ENCODE measurements at places on chromosomes 3 and 15. TPM values are rescaled to one million over a fixed set of nuclear protein-coding genes. Genes with fewer than 3 reads are reported as not detected.

DNA sequence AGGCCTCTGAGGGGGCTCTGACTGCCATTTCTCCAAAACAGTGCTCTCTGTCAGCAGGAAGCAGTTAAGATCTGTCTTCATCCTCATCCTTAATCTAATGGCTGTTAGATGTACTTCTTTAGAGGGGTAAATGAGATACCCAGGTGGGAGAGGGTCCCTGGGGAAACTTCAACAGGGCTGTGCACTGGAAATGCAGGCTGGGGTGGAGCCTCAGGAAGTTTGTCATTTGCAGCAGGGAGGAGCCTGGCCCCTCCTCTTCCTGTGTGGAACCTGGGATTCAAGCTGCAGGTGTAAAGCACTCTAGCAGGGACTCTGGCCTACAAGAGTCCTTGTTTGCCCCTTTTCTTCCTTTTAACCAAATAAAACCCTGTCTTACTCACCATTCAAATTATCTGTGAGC, 1173.6 kb downstream of the OTOL1 start:
- no peak for DNase-seq

The RHCG gene
- not detected for total RNA-seq

The C2CD4B gene
- 2.5 TPM for total RNA-seq

The C3orf49 gene
- not detected for total RNA-seq

The GNAT1 gene
- total RNA-seq: not detected

DNA sequence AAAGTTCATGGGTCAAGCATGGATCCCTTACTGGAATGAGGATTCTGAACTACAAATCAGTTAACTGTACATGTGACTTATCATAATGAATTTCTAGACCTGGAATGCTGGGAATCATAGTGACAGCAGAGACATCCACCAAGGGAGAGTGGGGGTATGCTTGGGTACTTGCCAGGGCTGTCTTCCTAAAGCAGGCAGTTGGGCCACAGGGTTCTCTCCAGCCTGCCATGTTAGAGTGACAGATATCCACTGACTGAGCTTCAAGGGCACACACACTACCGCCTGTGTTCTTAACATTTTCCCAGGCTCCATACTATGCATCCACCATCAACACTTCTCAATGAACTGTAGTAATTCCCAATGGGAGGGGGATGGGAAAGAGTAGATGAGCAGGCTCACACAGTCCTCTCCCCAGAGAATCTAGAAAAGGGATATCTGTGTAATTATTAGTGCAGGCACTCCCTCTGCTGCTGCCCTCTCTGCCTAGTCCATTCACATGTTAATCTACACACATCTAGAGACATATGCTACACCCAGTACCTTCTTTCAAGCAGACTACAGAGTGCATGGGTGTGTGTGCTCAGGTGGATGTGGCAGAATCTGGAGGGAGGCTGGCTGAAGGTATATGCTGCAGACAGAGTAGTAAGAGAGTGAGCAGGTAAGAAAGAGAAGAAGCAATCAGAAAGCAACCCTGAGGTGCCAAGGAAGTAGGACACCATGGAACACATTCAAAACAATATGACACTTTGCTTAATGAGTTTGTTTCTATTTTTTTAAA, 3.7 kb downstream of the FSTL1 start:
- no peak for DNase-seq

The KNG1 gene
- total RNA-seq: 0.62 TPM

GRCh38 chr3:72246685-72247084, 461.7 kb upstream of the PROK2 start:
- DNase-seq: peak; percentile 73

DNA sequence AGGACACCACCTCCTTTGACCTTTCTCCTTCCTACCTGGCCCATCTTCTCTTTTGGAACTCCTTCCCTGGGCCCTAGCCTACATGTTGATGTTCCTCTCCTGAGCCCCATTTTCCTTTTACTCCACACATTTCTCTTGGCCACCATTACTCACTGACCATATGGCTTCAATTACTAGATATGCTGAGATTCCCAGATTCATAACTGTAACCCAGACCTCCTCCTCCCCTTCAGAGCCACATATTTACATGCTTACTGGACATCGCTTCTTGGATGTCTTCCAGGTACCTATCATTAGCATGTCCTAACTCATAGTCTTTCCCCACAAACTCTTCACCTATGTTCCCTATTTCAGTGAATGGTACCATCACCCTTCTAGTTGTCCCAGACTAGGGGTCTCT, 24.4 kb upstream of the TRIM59 start:
- DNase-seq: no peak

DNA sequence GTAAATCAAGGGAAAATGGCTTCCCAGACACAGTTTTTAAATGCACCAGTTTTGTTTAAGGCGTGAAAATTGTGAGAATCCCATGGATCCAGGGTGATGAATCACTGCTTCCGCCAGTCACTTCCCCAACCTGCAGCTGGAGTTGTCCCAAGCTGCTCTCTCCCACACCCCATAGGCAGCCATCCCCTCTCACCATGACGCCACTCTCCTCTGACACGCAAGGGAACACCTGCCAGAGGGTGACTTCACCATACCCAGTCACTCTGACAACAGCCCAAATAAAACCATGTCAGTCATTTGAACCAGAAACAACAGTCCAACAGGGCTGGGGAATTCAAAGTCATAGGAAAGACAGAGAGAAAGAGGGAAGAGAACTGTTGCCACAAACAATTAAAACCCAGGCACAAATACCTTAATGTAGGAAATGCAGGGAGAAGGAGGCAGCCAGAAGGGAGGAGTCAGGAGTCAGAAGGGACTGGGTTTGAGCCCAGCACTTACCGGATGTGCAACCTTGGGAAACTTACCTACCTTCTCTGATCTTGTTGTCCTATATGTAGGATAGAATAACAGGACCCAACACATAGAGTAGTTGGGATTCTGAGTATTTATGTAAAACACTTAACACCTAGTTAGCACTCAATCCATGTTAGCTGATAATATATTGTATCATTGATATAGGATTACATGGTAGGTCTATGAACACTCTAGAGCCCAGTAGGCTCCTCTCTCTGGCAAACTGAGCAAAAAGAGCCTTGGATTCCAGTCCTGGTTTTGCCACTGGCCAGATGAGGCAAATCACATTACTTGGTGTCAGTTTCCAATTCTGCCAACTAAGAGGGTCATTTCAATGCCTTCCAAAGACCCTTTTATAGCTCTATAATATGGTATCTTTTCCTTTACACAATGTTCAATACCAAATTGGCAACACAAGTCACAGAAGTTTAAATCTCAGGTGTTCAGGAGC, 326.3 kb upstream of the ICE2 start:
- DNase-seq: no peak

DNA sequence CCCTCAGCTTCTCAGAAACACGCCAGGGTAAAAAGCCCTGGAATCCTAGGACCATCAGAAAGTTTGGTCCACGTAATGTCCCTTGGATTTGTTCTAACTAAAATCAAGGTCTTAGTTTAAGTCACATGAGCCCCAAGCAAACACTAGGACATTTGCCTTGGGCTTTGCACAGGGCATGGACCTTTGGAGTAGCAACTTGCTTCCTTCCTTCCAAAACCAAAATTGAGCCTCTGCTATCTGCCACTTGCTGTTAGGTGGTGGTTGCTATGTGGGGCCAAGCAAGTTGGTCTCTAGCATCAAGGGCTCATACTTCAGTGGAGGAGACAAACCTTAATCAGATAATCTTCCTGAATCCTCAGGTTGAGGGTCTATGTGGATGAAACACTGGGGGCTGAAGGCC, 4.0 kb upstream of the DAG1 start:
- no peak for DNase-seq

- DNase-seq: no peak
Observed at GRCh38 chr3:161423911-161424522, 52.7 kb upstream of the SPTSSB start.

The TEX9 gene
- total RNA-seq: 0.46 TPM

DNA sequence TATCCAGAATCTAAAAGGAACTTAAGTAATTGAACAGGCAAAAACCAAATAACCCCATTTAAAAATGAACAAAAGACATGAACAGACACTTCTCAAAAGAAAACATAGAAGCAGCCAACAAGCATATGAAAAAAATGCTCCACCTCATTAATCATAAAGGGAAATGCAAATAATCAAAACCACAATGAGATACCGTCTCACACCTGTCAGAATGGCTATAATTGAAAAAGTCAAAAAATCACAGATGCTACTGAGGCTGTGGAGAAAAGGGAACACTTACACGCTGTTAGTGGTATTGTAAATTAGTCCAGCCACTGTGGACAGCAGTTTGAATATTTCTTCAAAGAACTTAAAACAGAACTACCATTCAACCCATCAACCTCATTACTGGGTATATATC, 220.7 kb downstream of the MEX3B start:
- no peak for DNase-seq

DNA sequence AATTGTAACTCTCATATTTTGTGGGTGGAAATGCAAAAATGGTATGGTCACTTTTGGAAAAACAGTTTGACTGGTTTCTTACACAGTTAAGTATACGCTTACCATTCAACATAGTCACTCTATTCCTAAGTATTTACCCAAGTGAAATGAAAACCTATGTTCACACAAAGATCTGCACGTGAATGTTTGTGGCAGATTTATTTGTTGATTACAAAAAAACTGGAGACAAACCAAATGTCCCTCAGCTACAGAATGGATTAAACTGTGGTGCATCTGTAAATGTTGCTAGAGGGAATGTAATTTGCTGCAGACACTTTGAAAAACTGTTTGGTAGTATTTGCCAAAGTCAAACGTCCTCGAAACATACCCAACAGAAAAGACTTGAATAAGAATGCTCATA, 29.3 kb downstream of the ACKR2 start:
- DNase-seq: no peak

The VGLL3 gene
- total RNA-seq: 4.5 TPM

Data from Right ventricle myocardium inferior (tissue), 1 donor.